ENCODE measurements at places on chromosomes 7 and 10.

DNA sequence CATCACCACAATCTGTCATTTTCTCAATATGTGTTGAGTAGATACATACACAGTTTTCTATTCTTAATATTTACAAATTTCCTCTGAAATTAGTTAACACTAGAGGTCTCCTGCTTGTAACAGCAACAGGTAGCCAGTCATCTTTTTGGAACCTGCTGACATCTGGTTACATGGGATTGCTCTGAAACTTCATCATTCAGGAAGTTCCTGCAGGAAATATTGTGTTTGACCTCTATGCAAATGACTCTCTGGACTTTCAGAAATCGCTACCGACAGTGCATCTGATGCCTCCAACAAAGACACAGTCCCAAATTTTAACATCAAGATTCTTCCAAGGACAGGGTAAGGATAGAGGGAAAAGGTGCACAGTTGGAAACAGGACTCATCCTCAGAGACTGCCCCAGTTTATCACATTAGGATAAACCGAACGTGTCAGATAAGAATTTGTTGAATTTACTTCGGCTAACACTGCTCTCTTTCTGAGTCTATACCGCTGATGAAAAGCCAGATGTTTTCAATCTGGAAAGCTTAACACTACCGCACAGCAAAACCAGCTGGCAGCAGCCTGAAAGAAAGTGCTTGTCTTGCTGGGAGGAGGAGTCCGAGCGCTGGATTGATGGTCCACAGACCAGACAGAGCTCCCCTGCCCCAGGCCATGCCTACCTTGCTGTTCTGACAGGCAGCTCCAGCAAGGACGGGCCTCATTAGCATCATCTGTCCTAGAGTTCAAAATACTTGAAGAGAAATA, 633.4 kb downstream of the PARD3 start:
- DNase-seq = no peak

DNA sequence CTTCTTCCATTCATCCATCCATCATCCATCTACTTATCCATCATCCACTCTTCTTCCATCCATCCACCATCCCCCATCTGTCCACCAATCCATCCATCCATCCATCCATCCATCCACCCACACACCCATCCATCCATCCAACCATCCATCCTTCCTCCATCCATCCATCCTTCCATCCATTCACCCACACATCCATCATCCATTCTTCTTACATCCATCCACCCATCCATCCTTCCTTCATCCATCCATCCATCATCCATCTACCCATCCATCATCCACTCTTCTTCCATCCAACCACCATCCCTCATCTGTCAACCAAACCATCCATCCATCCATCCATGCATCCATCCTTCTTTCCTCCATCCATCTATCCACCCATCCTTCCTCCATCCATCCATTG, 429.3 kb downstream of the DNAJB6 start:
- DNase-seq = no peak

DNA sequence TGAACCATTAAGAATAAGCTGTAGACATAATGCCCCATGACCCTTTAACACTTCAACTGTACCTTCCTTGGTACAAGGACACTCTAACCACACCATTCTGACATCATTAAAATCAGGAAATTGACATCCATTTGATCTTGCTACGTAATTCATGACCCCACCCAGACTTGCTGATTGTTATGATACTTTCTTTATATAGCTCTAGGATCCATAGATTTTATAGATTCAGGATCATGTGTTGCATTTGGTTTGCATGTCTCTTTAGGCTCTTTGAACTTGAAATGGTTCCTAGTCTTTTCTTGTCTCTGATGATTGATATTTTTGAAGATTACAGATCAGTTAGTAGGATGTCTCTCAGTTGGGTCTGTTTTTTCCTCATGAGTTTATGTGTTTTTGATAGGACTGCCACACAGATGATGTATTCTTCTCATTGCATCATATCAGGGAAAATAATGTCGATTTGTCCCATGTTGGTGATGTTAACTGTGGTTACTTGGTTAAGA, 13.5 kb downstream of the CCM2 start:
- DNase-seq = no peak

- no peak for DNase-seq
Measured at GRCh38 chr10:52940921-52941320, 168.3 kb upstream of the MBL2 start.

GRCh38 chr7:75889826-75890225, 11.0 kb downstream of the RHBDD2 start:
- DNase-seq = no peak

- DNase-seq = no peak
Measured at GRCh38 chr10:34049887-34050286, 715.4 kb upstream of the NRP1 start.

DNA sequence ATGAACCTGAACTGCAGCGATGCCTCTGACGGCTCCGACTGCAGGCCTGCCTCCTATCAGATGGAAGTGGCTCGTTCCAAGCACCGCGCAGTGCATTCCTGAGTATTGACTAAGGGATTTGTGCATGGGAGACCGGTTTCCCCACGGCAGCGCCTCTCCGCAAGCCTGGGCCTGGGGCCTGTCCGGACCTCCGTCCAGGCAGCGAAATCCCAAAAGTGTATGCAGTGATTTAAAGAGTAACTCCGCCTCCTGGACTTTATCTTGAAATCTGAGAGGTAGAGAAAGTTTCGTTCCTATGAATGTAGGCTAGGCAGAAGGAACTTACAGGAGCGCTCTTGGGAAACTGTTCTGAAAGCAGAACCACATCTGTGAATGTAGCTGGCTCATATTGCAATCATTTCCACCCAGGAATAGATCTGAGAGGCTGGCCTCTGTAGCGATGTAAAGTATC, 106.2 kb upstream of the CELF2 start:
- no peak for DNase-seq

GRCh38 chr7:158256091-158256816, 331.4 kb downstream of the PTPRN2 start:
- no peak for DNase-seq

DNA sequence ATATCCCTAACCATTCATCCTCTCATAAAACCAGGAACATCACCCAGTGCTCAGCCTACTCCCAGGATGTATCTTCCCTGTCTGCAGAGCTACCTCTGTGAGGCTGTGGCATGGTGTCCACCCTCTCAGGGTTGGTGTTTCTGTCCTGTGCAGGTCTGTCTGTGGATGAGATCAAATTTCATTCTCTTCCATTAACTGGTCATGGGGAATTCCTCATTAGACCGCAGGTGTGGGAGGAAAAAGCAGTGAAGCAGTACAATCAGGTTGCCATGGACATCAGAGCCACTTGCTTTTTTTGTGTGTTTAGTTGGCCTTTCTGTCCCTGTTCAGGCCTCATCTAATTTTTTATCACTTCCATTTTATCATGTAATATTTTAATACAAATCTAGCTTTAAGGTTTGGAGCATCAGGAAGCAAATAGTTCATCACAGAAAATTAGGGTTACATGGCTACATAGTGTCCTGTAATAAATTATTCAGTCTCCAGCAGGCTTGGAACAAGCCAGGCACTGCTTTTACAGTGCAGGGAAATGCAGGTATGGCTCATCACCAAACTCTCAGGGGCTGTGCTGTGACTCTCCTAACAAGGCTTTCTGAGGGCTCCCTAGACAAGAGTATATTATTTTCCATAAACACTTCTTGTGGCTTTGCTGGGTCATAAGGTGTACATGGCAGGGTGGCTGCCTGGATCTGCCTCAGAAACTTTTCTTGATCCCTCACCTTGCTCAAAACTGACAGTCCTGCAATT, 594.9 kb upstream of the IGFBP3 start:
- no peak for DNase-seq

DNA sequence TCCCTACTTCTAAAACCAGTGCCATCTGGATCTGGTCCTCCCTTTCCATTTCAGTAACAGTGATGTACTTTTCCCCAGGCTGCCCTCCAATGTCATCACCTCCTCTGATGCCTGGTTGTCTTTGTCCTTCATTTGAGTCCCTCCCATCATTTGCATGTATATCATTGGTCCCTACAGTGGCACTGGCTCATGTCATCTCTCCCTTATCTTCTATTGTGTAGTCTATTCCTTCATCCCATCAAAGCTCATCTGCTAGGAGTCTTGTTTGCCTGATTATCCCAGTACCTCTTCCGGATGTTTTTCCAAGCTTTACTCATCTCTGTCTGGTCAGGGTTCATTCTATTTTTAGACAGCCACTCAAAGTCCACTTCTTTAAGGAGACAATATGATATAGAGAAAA, 292.9 kb upstream of the BMPER start:
- no peak for DNase-seq

DNA sequence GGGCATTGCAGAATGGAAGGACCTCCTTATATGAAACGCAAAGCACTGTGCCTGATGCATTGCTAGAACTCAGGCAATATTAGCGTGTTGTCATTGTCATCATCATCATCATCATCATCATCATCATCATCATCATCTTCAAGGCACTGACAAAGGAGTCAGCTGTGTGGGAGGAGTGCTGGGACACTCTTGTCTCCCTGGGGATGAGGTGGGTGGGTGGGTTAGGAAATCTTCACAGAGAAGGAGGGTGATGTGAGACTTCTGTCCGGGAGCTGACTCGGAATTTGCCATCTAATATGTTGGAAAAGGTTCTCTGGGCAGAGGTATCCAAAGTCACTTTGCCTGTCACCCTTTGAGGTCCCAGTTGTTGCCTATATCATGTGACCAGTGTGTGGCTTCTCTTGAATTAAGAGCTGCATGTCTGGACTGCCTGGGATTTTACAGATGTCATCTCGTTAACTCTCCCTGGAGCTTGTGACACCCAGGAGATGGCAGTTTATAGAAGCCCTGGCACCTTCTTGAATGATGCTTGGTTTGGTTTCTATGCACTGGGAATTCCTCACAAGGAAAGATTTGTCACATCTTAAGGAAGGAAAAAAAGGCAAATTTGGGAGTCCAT, 7.1 kb downstream of the HTRA1 start:
- DNase-seq = no peak

- DNase-seq = no peak
Measured at GRCh38 chr10:44986670-44987069, 8.1 kb upstream of the DEPP1 start.

DNA sequence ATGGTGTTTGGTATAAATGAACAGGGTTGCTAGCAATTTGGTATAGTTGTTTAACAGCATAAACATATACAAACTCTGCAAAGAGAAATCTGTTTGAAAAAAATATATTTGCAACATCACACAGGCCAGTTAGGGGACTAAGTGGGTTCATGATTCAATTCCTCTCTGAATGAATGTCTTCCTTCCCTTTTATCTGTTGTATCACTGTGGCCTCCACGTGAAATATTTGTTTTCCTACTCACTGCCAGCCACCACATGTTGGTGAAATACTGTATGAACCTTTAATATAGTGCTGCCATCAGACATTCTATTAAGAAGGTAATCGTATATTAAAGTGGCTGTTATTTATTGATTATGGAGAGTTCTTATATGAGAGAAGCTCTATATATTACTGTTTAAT, 157.0 kb downstream of the ARID5B start:
- DNase-seq = no peak

- no peak for DNase-seq
Measured at GRCh38 chr10:105347487-105347886, 706.4 kb downstream of the SORCS3 start.

- DNase-seq = no peak
Measured at GRCh38 chr7:98420966-98421612, 20.2 kb upstream of the BAIAP2L1 start.

GRCh38 chr10:69348816-69349541, 67.7 kb downstream of the TACR2 start:
- no peak for DNase-seq

- DNase-seq = no peak
Measured at GRCh38 chr10:65891073-65891981, 1034.5 kb upstream of the LRRTM3 start.

DNA sequence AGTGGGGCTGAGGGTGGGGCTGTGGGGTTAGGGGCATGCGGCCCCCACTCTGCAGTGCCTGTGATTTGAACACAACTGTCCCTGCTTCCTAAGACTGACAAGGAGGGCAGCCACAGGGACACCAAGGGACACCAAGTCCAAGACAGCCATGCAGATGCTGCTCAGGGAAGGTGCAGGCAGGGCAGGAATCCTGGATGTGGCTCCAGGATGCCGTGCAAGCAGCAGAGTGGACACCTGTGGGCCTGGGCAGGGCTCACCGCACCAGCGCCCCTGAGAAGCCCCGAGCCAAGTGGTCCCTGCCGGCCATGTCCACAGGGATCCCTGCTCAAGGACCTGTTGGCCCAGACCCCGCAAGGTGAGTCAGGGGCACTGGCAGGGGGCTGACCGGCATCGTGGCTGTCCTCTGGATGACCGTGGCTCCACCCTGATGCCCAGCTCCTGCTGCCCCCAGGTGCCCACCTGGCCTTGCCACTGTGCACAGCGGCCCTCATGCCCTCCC, 58.5 kb downstream of the STK32C start:
- no peak for DNase-seq

- DNase-seq = no peak
Measured at GRCh38 chr7:16344927-16345326, 76.4 kb downstream of the CRPPA start.

DNA sequence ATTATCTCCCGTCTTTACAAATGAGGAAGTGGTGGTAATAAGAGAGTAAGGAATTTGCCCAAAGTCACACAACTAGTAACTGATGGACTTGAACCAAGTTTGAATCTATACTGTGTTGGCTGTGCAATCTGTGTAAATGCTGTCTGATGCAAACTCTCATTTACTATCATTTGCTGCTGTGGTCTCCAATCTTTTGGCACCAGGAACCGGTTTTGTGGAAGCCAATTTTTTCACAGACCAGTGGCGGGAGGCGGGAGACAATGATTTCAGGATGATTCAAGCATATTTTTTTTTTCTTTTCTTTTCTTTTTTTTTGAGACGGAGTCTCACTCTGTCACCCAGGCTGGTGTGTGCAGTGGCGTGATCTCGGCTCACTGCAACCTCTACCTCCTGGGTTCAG, 450.0 kb upstream of the FZD8 start:
- no peak for DNase-seq

- DNase-seq = no peak
Measured at GRCh38 chr10:124534826-124535601, 73.4 kb downstream of the LHPP start.

GRCh38 chr7:143322760-143323633, 7.1 kb downstream of the CLCN1 start:
- DNase-seq = no peak

DNA sequence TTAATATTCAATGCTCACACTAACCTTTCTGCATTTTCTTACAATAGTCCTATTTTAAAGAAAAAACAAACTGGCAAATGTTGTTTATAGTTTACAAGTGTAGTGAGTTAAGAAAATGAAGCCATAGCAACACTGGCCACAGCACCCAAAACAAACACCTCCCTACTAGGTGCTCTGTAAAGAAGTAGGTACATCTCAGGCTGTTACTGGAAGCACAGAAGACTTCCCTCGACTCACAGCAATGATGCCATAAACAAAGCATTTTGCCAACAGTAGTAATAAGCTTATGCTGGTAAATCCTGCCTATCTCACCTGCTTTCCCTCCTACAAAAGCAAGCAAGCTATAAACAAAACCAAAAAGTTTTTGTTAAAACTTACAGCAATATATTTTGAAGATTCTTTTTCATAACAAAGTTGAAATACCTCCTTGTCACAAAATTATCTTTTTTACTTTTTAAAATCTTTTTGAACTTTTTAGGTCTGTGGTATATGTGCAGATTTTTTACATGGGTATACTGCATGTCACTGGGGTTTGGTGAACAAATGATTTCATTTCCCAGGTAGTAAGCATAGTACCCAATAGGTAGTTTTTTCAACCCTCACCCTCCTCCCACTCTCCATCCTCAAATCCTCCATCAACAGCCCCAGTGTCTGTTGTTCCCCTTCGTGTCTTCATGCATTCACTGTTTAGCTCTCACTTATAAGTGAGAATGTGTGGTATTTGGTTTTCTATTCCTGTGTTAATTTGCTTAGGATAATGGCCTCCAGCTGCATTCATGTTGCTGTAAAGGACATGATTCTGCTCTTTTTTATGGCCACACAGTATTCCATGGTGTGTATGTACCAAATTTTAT, 28.4 kb downstream of the COA1 start:
- no peak for DNase-seq
